Neuronal stem cell (in vitro differentiated cells): ENCODE measurements at places on chromosomes 5 and 9.

DNA sequence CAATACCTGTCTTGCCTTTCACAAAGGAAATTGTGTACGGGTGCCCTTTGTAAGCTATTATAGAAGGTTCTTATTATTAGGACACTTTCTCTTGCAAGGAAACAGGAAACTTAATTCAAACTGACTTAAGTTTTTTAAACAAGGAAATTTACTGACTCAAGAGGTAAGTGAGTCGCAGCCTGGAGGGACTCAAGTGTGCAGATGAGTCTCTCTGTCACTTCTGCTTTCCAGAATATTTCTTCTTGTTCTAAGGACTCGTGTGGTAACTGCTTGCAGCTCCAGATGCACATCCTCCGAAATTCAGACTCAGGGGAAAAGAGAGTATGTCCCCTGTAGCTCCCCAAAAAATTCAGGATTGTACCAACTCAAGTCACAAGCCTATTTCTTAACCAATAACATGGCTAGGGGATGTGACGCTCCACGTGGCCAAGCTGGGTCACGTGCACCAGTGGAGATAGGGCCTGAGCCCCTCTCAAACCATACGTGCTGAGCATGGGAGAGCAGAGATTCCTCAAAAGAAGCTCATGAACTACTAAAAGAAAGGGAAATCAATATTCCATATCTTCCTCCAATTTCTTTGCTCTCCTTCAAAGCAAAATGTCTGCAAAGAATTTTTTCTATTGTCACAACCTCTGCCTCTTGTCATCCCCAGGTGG is 49.2 kb upstream of the ERCC6L2 start:
- no peak for DNase-seq

DNA sequence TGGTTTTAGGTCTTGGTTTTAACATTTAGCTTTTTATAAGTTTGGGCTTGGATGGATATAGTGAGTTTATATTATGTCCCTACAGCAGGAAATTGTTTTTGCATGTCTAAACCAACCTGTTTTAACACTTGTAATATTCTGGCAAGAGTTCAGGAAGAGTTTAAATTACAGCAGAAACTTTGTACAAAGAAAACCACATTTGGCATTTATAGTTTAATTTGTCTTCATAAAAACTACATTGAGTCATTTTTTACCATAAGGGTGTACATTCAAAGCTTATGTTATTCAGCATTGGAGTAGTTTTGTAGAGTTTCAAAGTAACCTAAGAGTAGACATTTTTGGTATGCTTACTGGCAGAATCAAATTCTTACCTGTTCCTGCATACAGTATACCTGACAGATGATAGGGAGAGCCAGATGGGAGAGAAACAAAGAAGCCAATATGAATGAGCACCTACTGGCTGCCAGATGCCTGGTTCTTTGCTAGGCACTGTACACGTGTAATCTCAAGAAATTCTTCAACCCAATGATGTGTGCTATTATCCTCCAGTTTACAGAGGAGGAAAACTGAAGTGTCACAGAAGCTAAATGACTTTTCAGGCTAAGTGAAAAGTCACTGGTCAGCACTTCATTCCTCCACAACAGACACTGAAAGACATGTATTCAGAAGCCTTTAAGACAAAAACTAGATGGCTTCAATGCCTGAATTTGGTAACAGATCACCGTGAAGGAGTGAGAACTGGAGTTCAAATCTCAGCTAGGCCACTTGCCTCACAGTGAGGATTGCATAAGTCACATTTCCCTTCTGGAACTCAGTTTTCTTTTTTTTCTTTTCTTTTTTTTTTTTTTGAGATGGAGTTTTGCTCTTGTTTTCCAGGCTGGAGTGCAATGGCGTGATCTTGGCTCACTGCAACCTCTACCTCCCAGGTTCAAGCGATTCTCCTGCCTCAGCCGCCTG is 25.9 kb upstream of the ECM2 start:
- no peak for DNase-seq

GRCh38 chr5:11851416-11851815 is 52.8 kb downstream of the CTNND2 start:
- DNase-seq = no peak

- no peak for DNase-seq
These were observed 208.3 kb upstream of the MAP3K1 start for GRCh38 chr5:56607074-56607473.

DNA sequence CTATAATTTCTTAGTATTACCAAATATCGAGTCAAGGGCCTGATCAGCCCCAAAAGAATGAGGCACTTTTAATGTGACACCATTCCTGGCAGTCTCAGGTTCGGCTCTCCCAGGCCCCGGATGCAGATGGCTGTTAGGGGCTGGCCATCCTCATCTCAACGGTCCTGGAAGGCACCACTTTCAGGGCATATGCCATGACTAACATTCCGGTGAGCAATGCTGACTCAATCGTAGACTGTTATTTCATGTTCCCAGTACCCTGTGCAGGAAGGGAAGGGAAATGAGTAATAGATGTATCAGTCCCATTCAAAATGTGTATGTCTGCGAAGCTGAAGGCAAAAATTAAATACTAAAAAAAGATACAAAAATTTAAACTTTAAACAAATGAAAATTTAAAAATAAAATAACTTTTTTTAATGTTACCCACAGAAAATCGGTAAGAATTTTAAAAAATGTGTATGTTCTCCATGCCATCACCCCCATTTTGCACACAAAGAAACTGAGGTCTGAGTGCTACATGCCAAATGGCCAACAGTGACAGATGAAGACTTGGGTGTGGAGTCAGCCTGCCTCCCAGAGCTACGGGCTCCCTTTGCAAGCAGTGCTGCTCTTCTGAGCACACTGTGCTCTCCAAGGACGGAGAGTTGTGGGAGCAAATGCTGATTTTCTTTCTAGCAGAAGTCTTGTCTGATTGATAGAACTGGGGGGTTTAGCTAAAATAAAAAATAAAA is 79.0 kb downstream of the GLDC start:
- DNase-seq = no peak

DNA sequence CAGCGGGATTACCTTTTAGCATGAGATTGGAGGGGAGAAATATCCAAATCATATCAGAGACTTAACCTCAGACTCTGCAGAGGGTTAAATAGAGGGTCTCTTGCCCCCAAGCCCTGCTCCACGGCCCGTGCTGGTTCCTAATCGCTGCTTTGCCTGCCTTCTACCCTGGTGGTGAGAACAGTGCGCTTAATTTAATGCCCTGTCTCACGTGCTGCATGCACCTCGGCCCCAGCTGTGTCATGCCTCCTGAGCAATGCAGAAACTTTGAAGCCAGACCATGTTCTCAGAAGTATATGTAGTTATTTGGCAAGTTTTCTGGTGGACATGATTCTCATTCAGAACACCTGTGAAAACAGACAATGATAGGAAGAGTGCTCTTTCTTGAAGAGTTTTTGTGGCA is 1.4 kb downstream of the OTULIN start:
- no peak for DNase-seq
